ENCODE measurements at places on chromosomes 5 and 9.

DNA sequence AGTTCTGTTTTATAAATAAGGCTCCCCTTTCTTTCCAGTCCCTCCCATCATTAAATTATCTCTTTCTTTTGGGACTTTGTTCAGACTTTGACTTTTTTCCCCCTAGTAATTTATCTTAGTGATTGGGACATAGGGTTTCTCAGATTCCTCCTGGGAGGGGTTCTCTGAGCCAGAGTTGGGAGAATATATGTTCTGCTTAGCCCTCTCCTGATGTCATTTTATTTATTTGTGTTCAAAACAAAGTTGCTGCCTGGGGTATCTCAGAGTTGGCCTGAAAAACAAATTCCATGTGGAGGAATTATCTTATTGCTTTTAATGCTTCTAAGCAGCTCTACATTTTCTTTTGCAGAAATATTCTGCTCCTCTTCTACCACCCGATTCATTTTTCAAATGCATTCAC lies 211.0 kb downstream of the PCSK5 start:
- peaks cover 2% of the 10 kb centered on the region for H3K27me3 ChIP-seq
- peaks cover 21% of the 10 kb centered on the region for H3K4me1 ChIP-seq
- H3K36me3 ChIP-seq = no peaks in the 10 kb centered on the region
- no peak overlapping the region for H3K4me3 ChIP-seq
- no peak for DNase-seq
- no peak overlapping the region for H3K27ac ChIP-seq

DNA sequence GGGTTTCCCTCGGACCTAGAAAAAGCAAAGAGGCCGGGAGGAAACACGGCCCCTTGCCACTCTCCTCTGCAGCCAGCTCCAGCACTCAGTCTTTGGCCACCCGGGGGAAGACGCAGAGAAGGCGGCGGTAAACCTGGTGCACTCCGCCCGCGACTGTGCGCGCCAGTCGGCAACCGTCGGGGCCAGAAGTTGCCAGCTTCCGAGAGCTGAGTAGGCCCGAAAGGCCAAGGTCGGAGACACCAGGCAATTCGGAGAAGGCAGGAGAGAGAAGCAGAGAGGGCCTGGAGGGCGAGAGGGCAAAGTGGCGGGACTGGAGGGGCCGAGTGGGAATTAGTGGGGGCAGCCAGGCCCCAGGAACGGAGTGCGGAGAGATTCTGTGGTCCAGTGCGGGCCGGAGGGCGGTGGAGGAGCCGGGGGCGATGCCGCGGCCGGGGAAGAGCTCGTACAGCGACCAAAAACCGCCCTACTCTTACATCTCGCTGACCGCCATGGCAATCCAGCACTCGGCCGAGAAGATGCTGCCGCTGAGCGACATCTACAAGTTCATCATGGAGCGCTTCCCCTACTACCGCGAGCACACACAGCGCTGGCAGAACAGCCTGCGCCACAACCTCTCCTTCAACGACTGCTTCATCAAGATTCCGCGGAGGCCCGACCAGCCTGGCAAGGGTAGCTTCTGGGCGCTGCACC lies at the start of gene FOXB2:
Gene FOXB2 (plus strand): TSS at position 420 of the 690 bp plus-strand sequence. CDS start 0 bp downstream, at position 420.
- H3K36me3 ChIP-seq = peaks cover 7% of the 10 kb centered on the region
- no peak for DNase-seq
- H3K27ac ChIP-seq = no peak within 1 kb of the TSS

DNA sequence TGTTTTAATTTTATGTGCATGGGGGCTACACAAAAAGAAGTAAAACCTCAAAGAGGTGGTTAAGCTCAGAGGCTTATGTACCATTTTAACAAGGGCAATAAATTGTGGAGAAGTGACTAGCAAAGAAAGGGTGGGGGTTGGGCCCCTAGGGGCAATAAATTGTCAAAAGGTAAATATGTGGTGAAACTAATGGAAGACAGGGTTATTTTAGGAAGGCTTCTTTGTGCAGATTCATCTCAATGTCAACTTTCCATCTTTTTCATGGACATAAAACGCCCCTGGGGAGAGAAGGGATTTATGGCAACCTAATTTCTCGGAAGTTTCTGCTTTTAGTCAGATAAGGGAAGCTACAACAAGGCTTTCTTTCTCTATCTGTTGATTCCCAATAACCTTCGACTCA lies 42.5 kb upstream of the GOLM1 start:
- H3K36me3 ChIP-seq = peaks cover 1% of the 10 kb centered on the region
- H3K4me3 ChIP-seq = no peak overlapping the region
- peaks cover 3% of the 10 kb centered on the region for H3K27me3 ChIP-seq

- H3K4me3 ChIP-seq = no peak overlapping the region
- H3K4me1 ChIP-seq = peaks cover 24% of the 10 kb centered on the region
- peaks cover 5% of the 10 kb centered on the region for H3K36me3 ChIP-seq
- peaks cover 3% of the 10 kb centered on the region for H3K27me3 ChIP-seq
Observed at GRCh38 chr5:38452201-38452600, 104.2 kb downstream of the LIFR start.

DNA sequence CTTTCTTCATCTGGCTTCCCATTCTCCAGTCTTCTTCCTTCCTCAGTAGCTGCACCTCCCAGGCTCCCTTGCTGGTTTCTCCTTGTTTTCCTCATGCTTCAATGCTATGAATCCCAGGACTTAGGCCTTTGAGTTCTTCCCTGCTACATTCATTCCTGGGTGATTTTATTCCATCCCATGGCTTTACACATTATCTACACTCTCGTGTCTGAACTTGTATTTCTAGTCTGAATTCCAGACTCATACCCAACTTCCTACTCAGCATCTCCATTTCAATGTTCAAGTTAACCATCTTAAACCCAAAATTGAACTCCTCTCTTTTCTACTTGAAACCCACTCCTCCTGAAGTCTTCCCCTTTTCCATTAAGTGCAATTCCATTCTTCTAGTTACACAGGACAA lies 20.0 kb downstream of the SLC24A2 start:
- H3K27ac ChIP-seq = no peak overlapping the region
- no peaks in the 10 kb centered on the region for H3K4me1 ChIP-seq
- no peak overlapping the region for H3K4me3 ChIP-seq
- peaks cover 1% of the 10 kb centered on the region for H3K27me3 ChIP-seq
- DNase-seq = no peak
- H3K36me3 ChIP-seq = peaks cover 5% of the 10 kb centered on the region

GRCh38 chr5:163565931-163566608 lies 60.7 kb downstream of the MAT2B start:
- no peaks in the 10 kb centered on the region for H3K36me3 ChIP-seq
- no peaks in the 10 kb centered on the region for H3K27me3 ChIP-seq
- peak overlapping the region; percentile 66 for H3K4me3 ChIP-seq
- no peak overlapping the region for H3K27ac ChIP-seq

DNA sequence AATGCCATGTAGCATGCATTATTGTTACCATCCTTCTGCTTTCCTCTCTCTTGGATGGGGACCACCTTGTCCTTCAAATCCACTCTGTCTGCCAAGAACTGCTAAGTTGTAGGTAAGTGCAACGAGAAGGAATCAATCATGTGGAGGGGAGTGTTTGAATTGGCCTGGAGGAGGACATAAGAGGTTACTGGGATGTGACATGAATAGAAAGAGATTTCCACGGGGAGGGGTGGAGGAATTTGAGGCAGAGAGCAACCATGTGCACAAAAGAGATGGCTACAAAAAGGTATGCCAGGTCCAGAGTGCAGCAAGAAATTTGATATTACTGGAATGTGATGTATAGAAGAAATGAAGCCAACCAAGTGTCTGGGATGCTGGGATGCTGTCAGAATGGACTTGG lies 648.9 kb upstream of the KLF4 start:
- no peaks in the 10 kb centered on the region for H3K36me3 ChIP-seq
- H3K27ac ChIP-seq = no peak overlapping the region
- peaks cover 11% of the 10 kb centered on the region for H3K4me1 ChIP-seq
- DNase-seq = no peak

Data from endothelial cell (in vitro differentiated cells).